COR-L47 (cell line): ENCODE measurements at places on chromosomes 7 and 10.

DNA sequence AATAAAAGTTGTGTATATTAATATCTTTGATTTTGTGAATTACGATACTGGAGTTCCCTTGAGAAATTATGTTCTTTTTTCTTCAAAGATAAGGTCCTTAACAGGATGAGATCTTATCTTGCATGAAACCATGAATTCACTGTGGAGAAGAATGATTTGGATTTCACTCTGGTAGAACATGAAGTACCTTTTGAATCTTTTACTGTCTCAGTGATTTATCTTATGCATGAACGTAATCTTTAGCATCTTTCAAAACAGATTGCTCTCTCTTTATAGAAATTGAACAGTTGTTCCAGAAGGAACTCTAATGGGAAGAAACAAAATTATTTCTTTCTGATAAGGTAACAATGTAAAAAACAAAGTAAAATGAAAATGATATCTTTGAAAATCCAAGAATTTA, 11.0 kb upstream of the ZNF438 start:
- DNase-seq = no peak

GRCh38 chr10:76892766-76893479, 744.7 kb downstream of the KCNMA1 start:
- DNase-seq = no peak

DNA sequence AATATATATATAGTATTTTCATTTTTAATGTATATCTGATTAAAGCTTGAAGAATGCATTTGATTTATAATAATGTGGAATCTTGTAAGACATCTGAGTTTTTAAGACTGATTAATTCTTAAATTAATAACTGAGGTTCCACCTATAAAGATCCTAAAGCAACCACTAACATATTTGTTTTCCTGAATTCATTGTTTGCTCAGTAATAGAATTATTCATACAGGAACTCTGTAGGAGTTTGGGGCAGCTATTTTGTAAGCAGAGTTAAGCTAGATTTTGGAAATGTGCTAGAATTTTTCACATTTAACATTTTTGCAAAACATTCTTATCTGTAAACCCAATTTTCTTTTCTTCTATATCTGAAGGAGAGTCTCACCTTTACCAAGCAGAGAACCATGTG, 88.9 kb downstream of the NRCAM start:
- DNase-seq = no peak

DNA sequence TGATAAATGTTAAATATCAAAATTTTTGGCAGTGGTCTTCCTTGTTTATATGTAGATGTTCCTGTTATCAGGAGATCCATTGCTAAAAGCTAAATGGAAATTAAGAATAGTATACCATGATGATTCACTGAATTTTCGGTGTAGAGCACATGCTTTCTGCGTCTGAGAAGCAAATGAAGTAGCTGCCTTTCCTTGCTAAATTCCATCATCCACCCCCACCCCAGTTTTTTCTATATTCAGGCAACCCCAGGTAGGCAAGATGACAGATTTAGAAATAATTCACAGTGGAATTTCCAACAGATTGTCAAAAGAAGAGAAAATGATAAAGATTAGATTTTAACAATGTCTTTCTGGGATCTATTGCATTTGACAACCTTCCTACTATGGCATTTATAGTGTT, 231.9 kb downstream of the PLXDC2 start:
- DNase-seq = no peak

GRCh38 chr10:73039635-73040034, 57.0 kb downstream of the P4HA1 start:
- DNase-seq = no peak

DNA sequence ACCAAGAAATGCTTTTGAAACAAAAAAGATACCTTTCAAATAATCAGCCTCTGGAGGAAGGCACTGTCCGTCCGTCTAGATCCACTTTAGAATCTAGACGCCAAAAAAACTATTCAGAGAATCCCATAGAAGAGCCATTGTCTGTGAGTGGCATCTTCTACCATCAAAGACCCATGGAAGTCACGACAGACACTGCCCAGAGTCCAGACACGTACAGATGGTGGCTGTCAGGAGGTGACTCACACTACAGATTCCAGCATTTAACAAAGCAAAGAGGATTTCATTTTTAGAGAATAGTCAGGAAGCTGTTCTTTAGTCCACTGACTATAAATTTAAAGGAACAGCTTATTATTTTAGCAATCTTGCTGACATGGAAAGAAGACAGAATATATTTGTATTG, 11.7 kb downstream of the C1QL3 start:
- DNase-seq = no peak

DNA sequence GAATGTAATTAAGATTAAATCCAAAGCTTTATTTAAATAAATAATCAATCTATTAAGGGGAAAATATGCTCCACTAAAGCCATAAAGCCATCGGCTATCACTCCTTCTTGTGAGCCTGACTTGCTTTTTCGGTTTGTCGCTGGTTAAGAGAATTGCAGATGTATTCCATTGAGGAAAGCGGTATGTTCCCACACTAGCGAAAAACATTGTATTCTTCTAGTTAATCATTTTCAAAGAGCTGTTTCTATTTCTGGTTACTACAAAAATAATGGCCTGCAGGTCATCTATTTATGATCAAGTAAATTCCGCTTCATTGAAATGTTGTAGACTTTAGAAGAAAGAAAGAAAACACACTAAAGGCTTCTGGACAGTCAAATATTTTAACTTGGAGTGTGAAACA, 173.4 kb downstream of the CACNB2 start:
- DNase-seq = no peak

GRCh38 chr10:78301891-78302738, 268.5 kb downstream of the RPS24 start:
- no peak for DNase-seq

DNA sequence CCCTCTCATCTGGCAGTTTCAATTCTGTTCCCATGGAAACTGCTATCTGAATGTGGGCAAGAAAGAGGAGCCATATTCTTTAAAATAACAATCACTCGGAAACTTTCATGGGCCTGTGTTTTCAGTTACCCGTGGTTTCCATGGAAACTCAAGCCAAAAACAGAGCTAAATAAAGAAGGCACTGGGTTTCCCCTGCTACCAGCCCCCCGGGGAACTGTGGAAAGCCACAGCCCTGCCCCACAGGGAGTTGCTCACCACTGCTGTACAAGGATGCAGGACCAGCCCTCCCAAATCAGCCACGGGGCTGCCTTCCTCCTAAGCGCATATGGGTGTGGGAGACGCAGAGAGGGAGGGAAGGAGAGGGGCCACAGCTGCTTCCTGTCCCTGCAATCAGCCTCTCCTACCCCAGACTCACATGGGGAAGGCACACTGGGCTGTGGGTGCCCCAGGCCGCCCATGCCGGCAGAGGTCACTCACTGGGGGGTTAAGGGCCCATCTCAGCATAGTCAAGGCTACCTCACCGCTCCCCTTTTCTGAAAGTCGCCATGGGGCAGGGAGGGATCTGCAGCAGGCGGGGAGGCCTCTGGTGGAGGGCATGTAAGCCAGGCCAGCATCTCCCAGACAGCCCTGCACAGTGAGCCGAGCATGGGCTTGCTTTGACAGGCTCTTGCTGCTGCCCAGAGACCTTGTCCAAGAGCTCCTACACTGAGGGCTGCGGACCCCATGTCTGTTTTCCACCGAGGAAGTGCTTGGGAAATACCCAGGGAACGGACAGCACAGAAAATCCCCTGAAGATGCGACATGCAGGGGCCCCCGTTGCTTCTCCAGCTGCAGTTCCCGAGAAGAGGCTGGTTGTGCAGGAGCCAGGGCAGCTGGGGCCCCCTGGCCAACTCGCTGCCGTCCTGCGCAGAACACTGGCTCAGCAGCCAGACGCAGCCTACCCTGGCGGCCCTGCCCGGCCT, 157.3 kb upstream of the PPP2R2D start:
- DNase-seq = no peak

- DNase-seq = no peak
Measured at GRCh38 chr10:122878799-122879338, 512 bp downstream of the FAM24B start.

GRCh38 chr7:103714376-103714927, 268.4 kb upstream of the SLC26A5 start:
- DNase-seq = no peak

GRCh38 chr7:19520392-19520791, 188.4 kb downstream of the POLR1F start:
- no peak for DNase-seq

DNA sequence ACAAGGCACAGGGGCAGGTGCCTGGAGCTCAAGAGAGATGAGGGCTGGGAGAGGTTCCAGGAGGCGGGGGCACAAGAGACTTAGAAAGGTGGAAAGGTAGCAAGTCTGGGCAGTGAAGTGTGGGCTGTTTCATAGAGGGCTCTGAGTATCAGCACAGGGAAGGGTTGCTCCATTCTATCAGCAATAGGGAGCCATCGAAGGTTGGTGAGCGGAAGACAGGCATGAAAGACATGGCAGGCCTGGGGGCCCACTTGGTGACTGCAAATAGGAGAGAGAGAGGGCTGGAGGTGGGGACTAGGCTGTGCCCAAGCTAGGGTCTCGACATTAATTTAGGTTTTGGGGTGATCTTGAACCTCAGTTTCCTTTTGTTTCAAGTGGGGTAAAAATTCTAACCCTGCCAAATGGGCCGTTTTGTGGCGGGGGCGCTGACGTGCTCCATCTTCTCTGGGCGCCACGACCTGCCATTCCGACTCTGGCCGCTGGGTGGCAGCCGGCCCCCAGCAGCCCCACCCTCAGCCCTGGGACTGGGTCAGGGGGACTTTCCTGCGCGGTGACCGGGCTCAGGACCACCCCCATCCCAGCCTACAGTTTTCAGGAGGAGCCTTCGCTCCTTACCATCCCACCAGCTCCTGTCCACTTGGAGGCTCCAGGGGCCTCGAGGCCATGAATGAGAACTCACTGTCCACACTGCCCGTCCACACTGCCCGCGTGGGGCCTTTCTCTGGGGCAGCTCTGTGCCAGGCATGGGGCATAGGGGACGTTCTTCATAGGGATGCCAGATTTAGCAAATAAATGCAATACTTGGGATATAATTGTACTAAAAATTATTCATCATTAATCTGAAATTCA, 37.2 kb upstream of the PCBD1 start:
- DNase-seq = no peak
